GM23248 (cell line): ENCODE measurements at places on chromosomes 2 and 18. TPM values are rescaled to one million over a fixed set of nuclear protein-coding genes. Genes with fewer than 3 reads are reported as not detected.

GRCh38 chr2:55033076-55033742 lies 17.0 kb downstream of the RTN4 start:
- DNase-seq, result no peak

GRCh38 chr2:222290736-222291484 lies 7.9 kb downstream of the PAX3 start:
- peak; percentile 21 for DNase-seq

DNA sequence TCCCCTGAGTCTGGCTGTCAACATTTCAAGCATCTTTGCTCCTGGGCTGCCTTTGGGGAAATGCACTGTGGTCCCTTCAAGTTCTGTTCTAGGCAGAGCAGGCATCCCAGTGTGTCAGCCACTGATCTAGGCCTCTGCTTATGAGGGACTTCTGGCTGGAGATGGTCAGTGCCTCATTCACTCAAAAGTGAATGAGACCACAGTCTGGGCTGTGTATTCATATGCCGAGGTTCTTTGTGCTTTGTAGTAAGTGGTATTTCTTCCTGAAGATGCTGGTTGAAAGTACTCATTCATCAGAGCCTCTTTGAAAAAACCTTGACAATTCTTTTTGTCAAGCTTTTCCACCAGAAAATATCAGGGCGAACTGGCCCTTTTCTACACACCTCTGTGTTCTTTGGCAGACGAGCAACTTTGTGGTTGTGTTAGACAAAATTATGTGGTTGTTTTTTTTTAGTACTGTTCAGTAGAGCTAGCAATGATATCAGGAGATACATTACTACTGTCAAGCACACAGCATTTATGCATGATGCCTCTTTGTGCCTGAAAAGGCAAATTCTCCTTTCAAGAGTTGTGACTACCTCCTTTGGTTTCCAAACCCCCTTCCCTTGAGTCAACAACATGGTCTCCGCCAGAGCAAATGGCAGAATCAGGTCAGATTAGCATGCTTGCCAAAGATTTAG lies 510.9 kb upstream of the NRP2 start:
- no peak for DNase-seq

GRCh38 chr2:241553981-241554380 lies 4.6 kb upstream of the BOK start:
- no peak for DNase-seq

- no peak for DNase-seq
Measured at GRCh38 chr2:45813003-45813941, 161.8 kb downstream of the PRKCE start.

GRCh38 chr18:11500153-11501122 lies 109.0 kb upstream of the SLC35G4 start:
- peak; percentile 99 for DNase-seq

GRCh38 chr18:366466-367061 lies 98.7 kb upstream of the THOC1 start:
- no peak for DNase-seq

- DNase-seq, result no peak
Measured at GRCh38 chr18:22490429-22490846, 72.7 kb upstream of the CTAGE1 start.

DNA sequence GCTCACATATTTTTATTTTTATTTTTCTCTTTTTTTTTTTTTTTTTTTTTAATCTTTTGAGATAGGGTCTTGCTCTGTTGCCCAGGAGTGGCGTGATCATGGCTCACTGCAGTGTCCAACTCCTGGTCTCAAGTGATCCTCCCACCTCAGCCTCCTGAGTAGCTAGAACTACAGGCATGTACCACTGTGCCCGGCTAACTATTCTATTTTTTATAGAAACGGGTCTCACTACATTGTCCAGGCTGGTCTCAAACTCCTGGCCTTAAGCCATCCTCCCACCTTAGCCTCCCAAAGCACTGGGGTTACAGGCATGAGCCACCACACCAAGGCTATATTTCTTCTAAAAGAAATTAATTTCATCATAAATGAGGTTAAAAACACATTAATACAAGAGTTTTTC lies 45.9 kb downstream of the PTRHD1 start:
- no peak for DNase-seq

- no peak for DNase-seq
Measured at GRCh38 chr2:3626118-3626811, 31.4 kb downstream of the COLEC11 start.

DNA sequence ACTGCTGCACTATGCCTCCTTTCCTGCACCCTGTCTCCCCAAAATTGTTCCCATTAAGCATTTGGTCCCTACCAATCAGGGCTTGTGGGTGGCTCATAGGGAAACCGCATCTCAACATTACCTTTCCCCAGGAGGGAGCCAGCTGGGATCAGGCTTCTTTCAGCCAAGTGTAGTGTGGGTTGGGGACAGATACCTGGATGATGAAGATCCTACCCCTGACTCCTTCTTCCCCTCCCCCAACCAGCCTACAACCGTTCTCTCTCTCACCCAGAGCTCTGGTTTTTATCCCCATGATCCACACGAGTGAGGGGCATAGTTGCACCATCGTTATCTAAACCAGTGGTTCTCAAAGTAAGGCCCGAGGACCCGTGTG lies 40.0 kb downstream of the ACOXL start:
- DNase-seq, result no peak

Gene CRYGD
- total RNA-seq, result not detected in 2 replicates

Gene PUS10
- 5.2 and 7.1 TPM in 2 replicates for total RNA-seq

Gene FZD7
- total RNA-seq, result 53.7 and 56.4 TPM in 2 replicates

Gene LGALSL
- 0.43 and 1.6 TPM in 2 replicates for total RNA-seq

Gene DSG2
- total RNA-seq, result under 0.01 TPM in 1 of 2 replicates, not detected in the other
